ENCODE measurements at places on chromosomes 5 and 9.

GRCh38 chr5:158145827-158146226 is 286.9 kb upstream of the CLINT1 start:
- no peak for DNase-seq

GRCh38 chr5:129460936-129461710 is 1.0 kb downstream of the ADAMTS19 start:
- no peak for DNase-seq

DNA sequence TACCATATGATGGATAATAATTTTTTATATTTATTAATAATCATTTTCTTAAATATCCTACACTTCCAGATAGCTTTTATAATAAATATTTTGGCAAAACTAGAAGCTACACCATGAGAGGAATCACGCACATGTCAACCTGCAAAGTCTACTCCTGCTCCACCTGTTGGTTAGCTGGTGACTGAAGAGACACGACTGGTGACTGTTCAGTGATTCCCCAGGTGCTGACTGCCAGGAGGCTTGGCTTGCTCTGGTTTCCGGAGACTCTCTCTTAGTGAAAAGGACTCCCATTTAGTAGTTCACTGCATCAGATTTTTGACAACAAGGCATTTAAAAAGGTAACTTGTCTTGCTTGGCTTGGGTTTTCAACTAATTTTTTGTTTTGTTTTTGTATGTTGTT is 20.9 kb downstream of the GZMA start:
- no peak for DNase-seq

DNA sequence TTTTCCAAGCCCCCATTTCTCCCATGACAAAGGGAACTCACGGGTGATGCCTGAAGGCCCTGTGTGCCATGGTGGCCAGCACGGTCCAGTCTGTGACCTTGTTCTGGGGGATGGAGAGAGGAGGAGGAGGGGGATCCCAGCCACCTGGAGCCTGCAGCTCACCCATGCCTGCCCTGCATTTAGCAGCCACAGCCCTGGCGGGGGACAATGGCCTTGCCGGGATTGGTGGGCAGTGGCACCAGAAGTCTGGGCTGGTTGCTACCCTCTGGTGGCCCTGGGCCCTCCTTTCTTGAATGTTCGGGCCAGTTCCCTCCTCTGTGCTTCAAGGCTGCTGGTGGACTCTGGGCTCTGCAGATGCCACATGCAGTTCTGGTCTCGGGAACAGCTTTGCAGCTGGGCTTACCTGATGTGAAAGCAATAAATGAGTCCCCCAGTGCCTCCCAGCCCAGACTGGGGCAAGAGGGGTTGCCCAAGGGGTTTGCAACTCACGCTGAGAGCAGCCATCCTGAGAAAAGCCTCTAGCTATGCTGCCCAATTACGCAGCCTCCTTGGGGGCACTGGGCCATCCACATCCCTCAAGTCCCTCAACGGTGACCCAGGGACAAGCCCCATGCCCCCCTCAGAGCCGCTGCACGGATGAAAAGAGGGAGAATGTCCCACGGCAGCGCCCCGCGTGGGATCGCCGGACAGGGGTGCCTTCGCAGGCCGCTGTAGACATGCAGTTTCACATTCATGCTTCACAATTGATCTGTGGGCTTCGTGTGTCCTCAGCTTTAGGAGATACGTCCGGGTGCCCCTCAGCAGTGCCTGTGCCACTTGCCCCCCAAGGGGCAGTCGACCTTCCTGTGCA is 49.2 kb upstream of the FCN1 start:
- no peak for DNase-seq

DNA sequence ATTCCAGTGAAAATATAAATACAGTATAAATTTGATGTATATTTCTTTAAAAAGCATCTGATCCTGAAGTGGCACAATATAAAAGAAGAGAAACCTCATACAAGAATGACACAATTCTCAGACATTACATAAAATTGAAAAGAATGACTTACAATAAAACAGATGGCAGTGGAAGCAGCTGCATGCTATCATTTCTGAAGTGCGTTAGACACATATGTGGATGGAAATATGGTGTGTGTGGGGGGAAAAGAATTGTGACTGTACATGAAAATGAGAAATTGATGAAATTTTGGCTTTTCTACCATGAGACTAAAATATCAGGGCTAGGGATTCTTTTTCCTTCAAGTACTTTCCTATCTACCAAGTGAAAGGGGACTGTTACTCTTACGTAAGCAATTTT is 45.9 kb upstream of the CDH18 start:
- no peak for DNase-seq

GRCh38 chr9:127976498-127976897 is 4.3 kb downstream of the EEIG1 start:
- no peak for DNase-seq

- DNase-seq: no peak
These were observed 102.6 kb downstream of the PDE4D start for GRCh38 chr5:59790776-59791475.

- no peak for DNase-seq
These were observed 315.6 kb upstream of the DAB2 start for GRCh38 chr5:39740404-39740803.

GRCh38 chr5:143977891-143978461 is 166.0 kb downstream of the HMHB1 start:
- DNase-seq: no peak

DNA sequence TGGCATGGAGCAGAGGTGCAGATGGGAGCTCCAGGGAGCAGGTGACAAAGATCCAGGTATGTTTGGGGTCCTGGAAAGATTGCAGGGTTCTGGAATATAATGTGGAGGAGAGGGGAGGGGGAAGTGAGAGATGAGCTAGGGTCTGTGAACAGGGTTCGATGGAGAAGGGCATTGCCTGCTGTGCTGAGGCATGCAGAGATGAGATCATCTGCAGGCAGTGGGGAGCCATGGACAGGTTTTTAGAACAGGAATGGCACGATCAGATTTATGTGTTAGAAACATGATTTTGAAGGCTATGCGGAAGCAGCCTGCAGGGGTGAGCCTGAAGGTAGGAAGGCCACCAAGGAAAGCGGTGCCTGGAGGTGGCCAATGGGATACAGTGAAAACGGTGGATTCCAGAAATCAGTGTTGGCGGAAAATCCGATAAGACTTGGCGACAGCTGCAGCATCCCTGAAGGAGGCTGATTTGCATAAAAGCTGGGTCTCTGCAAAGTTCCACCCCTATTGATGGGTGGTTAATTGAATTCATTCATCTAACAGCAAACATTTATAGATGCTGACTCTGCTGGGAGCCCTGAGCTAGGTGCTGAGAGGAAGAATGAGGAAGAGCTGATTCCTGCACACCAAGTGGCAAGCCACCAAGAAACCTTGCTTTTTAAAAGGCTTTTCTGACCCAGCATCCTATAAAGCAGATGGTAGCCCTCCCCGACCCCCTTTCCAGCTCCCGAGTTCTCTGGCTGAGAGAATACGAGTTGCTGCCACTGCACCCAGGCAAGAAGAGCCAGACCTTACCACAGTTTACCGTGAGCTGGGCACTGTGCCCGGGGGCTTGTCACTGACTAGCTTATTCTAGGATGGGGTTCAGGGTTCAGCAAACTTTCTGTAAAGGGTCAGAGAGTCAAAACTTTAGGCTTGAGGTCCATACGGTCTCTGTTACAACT is 139.2 kb upstream of the SMIM23 start:
- no peak for DNase-seq

GRCh38 chr5:180704362-180704761 is 35.5 kb downstream of the OR2Y1 start:
- no peak for DNase-seq

DNA sequence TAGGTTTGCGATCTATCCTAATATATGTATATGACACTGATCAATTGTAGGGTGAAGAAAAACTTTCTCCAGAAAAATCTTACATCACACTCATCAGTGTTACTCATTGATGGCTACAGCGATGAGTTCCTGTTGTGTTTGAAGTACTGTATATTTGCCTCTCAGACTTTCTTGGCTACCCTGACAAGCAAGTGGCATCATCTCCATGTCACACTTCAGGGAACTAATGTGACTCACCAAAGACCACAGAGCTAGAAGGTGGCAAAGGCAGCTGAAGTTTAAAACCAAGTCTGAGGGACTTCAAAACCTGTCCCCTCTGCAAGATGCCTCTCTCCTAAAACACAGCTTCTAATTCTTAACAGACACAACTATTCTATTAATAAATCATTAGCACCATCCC is 451.4 kb downstream of the CTNND2 start:
- no peak for DNase-seq

DNA sequence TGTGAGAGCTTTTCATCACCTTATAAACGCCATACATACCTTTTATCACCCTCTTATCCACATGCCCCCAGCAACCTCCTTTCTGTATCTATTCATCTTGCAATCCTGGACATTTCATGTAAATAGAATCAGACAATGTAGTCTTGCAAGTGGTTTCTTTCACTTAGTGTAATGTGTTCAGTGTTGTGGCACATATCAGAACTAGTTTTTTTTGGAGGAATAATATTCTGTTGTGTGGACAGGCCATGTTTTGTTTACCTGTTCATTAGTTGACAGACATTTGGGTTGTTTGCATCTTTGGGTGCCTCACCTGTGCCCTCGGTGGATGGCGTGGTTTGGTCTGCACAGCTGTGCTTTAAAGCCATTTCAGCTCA is 1.3 kb downstream of the SQSTM1 start:
- no peak for DNase-seq

DNA sequence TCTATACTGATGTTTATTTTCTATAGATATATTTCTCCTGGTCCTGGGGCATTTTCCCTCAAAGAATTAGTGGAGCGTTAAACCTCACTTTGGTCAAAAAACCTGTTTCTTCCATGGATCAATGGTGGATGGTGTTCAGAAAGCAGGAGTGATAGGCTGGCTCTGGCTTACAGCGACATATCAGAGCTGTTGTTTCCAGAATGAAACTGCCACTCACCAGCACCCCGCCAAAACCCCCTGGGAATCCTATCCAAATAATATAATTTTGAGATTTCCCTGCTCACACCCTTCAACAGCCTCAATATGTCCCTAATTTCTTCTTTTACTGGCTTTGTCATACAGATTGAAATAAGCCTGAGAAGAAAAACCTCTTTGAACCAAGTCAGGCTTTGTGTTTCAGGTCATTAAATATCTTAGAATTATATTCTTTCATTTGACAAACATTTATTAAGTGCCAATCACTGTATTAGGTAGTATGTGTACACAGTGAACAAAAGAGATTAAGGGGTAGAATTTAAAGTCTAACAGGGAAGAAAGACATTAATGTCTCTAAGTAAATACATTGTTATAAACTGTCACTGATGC is 144.5 kb upstream of the GPR151 start:
- DNase-seq: no peak

DNA sequence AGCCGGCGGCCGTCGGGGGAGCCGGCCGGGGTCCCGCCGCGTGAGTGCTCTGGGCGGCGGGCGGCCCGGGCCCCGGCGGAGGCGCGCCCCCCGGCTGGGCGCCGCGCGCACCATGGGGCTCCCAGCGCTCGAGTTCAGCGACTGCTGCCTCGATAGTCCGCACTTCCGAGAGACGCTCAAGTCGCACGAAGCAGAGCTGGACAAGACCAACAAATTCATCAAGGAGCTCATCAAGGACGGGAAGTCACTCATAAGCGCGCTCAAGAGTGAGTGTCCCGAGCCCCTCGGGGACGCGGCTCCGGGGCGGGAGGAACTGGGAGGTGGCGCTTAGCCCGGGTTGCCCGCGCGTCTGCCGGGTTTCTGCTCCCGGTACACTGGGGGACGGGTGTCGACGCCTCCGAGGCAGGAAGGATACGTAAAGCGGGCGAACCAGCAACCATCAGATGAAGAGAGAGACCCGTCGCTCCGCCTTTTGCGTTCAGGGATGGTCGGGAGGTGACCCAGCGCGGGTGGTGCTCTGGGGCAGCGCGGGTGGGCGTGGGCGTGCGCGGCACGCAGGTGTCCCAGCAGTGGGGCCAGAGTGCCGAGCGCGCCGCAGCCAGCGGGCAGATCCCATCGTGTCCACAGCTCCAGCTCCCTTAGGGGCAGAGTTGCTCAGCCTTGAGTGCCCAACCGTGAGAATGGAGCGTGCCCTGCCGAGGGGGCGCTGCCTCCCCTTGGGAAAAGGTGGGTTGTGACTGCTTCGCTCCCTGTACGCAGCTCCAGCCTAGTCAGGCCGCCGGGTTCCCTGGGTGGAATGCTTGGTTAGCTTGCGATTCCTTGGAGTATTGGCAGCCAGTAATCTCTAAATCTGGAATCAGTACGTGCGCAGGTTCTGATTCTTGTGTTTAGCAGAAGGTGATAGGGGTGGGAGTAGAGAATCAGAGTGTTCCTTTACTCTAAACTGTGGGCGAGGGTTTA is 753 bp downstream of the ARHGAP26 start:
- peak; percentile 38 for DNase-seq

DNA sequence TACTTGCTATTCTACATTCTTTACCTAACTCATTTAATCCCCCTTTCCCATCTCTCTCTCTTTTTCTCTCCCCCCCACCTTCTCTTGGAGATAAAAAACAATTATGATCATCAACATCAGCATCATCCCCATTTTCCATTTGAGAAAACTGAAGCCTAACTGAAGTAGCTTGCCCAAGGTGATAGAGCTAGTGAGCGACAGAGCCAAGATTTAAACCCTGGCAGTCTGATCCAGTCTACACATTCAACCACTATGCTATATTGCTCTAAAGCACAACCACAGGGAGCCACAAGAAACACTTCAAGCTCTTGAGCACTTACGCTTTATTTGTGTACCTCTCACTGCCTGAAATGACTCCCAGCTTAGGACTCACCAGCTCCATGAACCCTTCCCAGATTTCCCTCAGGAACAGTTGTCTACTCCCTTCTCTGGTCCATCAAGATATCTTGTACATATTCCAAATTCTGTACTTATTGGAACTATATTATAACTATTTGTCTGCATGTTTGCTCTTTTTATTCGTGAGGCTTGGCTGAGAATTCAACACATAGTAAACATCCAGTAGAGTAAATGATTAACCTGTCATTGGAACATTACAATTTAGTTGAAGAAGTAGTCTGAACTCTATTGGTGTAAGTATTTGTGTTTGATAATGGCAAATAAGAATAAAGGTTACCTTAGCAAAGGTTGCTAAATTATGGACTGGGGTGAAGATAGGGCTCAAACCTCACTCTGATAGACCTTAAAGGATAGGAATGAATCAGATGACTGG is 164.8 kb downstream of the EFNA5 start:
- DNase-seq: no peak

DNA sequence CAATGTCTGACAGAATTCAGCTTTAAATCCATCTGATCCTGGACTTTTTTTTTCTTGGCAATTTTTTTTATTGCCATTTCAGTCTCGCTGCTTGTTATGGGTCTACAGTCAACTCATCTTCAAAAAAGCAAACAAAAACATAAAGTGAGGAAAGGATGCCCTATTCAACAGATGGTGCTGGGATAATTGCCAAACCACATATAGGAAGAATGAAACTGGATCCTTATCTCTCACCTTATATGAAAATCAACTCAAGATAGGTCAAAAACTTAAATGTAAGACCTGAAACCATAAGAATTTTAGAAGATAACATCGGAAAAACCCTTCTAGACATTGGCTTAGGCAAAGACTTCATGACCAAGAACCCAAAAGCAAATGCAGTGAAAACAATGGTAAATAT is 389.1 kb upstream of the ST8SIA4 start:
- no peak for DNase-seq

- DNase-seq: no peak
These were observed 548.9 kb downstream of the IRX1 start for GRCh38 chr5:4144411-4145007.

- no peak for DNase-seq
These were observed 392.0 kb downstream of the NR2F1-AS1 start for GRCh38 chr5:93188876-93189485.
